COLO829 (cell line): ENCODE measurements at places on chromosomes 3 and 15.

- DNase-seq, result no peak
Measured at GRCh38 chr15:82072926-82073537, 27.2 kb upstream of the MEX3B start.

GRCh38 chr3:170044795-170045244 is 7.0 kb downstream of the GPR160 start:
- no peak for DNase-seq

DNA sequence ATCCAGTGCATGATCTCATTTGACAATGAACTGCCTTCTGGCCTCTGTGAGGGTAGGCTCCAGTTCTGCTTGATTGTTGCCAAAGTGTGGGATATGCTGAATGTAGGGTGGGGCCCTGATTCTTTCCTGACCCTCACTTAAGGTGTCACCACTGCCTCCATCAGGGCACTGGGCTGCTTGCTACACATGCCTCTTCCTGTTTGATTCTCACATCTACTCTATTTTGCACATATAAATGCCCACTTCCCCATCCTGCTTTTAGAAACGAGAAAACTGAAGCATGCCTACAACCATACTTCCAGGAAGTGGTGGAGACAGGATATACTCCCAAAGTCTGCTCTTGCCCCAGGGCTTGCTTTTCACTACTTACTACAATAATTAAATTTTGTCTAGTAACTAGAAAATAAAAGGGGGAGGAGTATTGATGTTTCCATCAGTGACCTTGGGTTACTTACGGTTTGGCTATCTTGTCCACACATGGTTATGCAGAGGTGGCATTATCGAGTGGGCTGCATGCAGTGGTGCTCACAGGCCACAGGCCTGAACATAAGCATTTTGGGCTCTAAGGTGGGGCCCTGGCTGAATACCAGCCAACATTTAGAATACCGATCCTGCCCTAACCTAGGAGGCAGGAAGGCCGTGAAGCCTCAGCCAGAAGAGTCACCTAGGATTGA is 6.7 kb downstream of the ZDHHC3 start:
- DNase-seq, result no peak

DNA sequence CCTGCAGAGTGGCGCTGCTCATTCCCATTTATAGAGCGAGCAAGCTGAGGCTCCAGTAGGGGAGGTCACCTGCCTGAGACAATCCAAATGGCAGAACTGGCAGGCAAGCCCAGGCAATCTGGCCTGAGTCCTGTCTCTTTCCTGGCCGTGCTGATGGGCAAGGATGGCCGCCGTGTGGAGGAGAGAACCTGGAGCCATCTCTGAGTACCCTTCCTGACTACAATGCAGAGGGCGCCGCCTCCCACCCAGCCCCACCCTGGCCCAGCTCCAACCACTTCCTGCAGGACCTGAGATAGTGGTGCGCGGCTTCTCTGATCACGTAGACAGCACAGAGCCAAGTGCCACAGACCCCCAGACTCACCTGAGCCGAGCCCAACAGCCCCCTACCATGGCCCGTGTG is 7.0 kb downstream of the TLR9 start:
- DNase-seq, result no peak

- peak; percentile 79 for DNase-seq
Measured at GRCh38 chr15:73964736-73965093, 27.4 kb downstream of the STOML1 start.

DNA sequence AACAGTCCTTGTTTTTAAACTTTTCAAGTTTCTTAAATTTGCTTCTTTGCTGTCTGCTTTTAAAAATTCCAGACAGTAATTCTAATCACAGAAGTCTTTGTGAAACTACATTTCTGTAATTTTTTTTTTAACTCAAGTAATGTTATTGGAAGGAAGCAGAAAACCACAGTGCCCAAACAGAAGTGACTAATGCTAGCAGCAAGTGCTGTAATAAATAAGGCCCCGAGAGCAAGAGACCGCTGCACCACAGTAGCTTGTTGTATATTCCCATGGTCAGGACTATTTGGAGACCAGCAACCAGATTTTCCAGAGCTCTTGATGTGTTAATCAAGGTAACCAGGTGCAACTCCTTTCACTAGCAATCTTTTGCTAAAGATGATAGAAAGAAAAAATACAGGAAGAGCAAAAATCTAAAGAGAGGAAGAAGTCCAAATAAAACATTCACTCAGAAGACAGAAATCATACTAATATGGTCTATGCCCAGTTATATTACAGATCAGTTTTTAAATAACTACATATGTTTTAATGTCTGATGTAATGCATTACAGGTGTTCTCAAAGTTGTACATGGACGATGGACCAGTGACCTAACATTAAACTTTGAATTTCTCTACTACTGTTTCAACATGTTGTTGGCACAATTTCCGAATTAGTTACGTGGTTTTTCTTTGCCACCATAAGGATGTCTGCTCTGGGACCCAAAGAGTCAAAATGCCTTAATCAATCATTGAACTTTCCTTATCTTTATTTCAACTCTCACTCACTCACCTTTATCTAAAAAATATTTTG is 36.4 kb downstream of the WWTR1 start:
- peak; percentile 78 for DNase-seq

- no peak for DNase-seq
Measured at GRCh38 chr15:25176616-25176923, 221.8 kb downstream of the SNRPN start.

DNA sequence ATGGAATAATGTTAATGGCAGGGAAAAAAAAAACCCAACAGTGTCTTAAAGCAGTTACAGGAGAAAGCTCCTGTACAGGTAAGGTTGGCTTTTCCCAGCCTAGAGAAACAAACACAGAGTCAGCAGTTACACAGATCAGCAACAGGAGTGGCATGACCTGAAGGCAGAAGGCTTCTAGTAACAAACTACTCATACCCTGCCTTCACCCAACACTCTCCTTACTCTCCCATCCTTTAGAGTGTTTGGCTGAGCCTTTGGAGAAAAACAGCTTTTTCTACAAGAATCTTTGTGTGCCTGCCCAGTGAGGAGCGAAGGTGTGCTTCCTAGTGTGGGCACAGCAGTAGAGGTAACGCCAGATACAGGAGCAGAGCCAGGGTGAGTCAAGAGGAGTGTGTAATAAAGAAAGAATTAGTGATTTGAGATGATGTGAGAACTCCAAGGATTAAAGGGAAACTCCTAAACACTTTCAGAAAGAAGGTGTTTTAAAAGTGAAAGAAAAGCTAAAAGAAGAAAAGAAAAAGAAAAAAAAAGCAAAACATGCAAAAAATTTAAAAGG is 152.7 kb downstream of the POLR2M start:
- DNase-seq, result no peak

DNA sequence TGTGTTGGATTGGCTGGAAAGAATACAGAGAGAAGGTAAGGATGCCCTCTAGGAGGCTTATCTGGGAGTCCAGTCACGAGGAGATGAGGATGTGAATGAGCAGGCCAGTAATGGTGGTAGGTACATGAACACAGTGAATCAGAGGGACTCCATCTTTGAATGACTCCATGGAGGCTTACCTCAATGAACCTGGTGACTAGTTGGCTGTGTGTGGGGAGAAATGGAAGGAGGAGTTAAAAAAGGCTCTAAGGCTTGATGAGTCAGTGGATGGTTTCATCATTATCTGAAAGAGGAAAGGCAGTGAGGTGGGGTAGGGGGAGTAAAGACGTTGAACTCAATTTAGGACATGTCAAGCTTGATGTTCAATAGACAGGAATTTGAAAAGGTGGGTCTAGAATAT is 61.1 kb downstream of the KCNAB1 start:
- peak; percentile 18 for DNase-seq

- DNase-seq, result no peak
Measured at GRCh38 chr3:120428924-120429323, 21.9 kb downstream of the FSTL1 start.

GRCh38 chr15:101141926-101142527 is 109.8 kb downstream of the CHSY1 start:
- DNase-seq, result no peak

GRCh38 chr3:187210545-187211327 is 13.4 kb downstream of the RTP1 start:
- peak; percentile 45 for DNase-seq

GRCh38 chr3:179452176-179452564 is 900 bp upstream of the GNB4 start:
- peak; percentile 79 for DNase-seq

GRCh38 chr3:57065588-57065987 is 5.1 kb downstream of the SPATA12 start:
- no peak for DNase-seq

GRCh38 chr3:7977245-7978086 is 524.2 kb upstream of the LMCD1 start:
- peak; percentile 90 for DNase-seq

GRCh38 chr15:25327686-25328085 is 111.1 kb downstream of the UBE3A start:
- no peak for DNase-seq

DNA sequence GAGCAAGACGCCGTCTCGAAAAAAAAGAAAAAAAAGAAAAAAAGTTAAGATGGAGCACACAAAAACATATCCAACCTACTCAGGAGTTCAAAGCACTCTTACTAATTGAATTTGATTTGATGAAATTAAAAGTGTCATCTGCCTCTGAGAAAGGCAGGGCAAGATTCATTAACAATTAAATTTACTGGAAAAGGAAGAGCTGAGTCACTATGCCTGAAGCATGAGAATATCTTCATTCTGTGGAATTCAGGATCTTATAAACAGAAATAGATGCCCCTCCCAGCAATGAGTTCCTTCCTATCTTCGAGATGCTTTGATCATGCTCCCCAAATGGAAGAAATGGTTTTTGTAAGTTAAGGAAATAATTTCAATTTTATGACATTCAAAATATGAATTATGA is 61.0 kb upstream of the ST3GAL6 start:
- no peak for DNase-seq

GRCh38 chr3:70982700-70983140 is 600.8 kb downstream of the FOXP1 start:
- DNase-seq, result peak; percentile 68

DNA sequence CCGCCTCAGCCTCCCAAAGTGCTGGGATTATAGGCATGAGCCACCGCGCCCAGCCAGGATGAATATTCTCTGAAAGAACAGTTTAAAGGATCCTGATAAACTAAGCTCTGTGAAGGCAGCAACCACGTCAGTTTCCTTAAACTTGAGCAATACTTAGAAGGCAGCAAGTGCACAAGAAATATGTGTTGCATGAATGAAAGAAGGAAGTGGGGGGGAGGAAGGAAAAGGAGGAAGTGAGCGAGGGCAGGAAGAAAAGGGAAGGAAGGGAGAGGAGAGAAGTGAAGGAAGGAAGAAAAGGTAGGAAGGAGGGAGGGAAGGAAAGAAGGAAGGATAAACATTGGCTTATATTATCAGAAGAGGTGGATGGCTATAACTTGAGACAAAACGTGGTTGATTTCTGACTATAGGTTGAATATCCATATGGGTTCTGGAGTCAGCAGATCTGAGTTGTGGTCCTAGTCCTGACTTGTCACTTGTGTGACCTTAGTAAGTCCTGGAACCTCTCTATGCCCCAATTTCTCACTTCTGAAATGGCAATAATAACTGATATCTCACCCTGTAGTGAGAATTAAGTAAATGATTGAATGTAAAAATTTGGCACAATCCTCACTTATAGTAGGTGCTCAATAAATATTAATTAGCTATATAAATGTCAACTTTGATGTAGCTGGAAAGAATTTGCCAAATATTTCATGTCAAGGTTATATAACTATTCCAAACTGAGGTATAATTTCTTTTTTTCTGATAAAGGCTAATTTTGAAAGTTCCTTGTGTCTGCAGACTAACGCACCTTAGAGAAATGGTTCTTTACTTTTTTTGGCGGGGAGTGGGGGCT is 12.0 kb upstream of the SEMA4B start:
- no peak for DNase-seq

DNA sequence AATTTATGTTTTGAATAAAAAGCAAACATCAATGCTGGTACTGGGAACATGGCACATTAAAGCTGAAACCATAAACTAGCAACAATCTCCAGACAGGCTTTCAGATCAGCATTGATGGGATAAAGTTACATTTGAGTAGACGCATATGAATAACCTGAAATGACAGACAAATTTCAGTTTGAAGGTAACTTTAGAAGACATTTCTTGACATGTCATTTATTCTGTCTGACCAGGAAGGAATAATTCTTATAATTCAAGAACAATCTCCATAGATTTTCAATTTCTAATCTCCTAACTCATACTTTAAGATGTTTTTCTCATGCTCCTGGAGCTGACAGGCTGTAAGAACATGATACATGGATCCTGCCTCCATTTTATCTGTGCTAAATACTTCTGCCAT is 69.8 kb downstream of the PLCH1 start:
- no peak for DNase-seq

DNA sequence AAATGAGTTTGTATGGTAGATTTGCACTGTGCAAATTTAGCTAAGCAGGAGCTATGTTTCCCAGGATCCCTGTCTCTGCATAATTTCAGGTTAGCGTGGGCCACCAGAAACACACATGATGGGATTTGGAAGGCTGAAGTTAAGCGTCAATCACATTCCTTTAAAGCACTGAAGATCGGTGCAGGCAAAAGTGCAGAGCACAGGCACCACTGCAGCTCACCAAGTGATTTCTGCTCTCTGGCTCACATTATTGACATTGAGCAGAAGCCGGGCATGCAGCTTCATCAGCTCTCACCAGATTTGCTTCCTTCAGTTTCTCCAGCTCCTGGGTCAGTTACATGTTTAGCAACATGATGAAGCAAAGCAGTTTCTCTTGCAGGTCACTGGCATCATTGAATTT is 256.4 kb upstream of the TGFBR2 start:
- DNase-seq, result no peak

DNA sequence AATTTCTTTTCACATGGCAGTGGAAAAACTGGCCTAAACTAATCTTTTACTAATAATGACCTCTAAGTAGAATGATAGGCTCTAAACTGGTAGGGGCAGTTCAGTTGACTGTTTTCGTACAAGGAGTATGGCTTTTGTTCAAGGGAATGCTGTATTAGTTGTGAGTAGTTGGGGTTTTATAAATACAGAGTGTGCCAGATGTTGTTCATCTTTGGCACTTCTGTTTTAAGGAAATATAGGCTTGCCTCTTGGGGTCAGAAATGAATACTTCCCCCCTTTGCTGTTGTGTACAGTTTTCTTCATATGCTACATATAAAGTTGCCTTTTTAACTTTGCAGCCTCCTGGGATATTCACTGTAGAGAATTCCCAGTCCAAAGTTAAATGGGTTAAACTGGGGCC is 181.0 kb upstream of the CGNL1 start:
- DNase-seq, result no peak

- DNase-seq, result no peak
Measured at GRCh38 chr3:26522919-26523318, 99.7 kb upstream of the LRRC3B start.
